Motor neuron (in vitro differentiated cells): ENCODE measurements at places on chromosomes 13 and 19.

DNA sequence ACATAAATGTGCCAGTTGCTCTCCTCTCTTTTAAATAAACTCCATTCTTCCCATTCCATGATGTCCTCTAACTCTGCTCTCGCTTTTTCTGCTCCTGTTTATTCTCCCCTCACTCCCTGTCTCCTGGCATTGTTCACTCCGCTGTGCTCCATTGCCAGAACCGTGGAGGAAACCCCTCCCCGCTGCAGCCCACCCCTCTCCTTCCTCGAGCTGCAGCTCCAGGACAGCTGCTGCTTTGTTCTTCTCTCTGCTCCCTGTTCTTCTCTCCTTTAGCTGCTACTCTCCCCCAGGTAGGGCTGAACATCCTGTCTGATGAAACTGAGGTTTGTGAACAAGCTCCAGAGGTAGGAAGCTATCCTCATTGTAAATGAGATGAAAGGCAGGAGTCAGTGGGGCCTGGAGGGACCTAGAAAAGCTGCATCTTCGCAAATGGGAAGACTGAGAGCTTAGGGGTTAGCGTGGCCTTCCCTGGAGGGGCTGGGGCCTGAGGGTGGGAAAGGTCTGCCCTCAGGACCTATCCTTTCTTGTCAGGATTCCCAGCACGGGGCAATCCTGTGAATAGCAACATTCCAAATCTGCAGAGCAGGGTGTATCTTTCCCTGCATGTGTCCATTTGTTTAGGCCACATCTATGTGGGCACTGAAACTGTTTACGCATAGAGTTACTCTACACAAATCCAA, 243.7 kb downstream of the DNAJC15 start:
- ATAC-seq, result no peak

GRCh38 chr19:5801796-5802619, 2.9 kb upstream of the NRTN start:
- ATAC-seq, result peak; percentile 44

- ATAC-seq, result no peak
Measured at GRCh38 chr13:69077267-69077666, 1030.4 kb upstream of the ATXN8OS start.

GRCh38 chr19:11882606-11883005, 5.0 kb upstream of the ZNF69 start:
- ATAC-seq, result no peak

DNA sequence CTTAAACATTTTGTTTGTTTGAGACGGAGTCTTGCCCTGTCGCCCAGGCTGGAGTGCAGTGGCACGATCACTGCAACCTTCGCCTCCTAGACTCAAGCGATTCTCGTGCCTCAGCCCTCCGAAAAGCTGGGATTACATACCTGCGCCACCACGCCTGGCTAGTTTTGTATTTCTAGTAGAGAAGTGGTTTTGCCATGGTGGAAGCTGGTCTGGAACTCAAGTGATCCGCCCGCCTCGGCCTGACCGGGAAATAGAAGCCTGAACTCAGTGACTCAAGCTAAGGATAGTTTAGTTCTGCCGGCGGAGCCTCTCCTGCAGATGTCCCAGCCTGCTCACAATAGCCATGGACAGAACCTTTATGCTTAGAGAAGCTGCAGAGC, 53.0 kb upstream of the ZNF254 start:
- ATAC-seq, result peak; percentile 9

DNA sequence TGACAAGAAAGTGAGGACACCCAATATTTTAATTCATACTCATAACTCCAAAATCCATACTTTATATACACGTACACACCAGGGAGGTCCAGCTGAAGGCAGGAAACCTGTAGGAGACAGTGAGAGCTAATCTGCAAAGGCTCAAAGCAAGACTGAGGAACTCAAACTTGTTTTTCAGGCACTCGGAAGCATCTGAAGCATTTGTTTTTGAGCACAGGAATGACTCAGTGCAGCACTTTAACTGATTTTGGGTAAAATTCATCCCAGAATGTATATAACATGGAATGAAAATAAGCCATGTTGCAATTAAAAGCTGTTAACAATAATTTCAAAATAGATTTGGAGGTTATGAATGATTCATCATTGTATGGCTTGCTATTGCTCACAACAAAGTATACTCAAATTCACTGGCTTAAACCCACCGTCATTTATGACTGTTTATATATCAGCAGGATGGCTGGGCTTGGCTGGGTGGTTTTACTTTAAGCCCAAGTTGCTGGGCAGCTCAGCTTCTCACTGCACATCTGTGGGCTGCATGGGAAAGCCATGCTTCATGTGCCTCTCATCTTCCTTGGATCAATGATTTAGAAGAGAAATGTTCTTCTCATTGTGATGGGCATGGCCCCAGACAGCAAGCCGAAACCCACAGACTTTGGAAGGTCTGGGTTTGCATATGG, 177.0 kb downstream of the RFC3 start:
- ATAC-seq, result no peak

- no peak for ATAC-seq
Measured at GRCh38 chr19:19741184-19741583, 8.3 kb upstream of the ZNF14 start.

- no peak for ATAC-seq
Measured at GRCh38 chr13:42977219-42977659, 14.8 kb downstream of the EPSTI1 start.

DNA sequence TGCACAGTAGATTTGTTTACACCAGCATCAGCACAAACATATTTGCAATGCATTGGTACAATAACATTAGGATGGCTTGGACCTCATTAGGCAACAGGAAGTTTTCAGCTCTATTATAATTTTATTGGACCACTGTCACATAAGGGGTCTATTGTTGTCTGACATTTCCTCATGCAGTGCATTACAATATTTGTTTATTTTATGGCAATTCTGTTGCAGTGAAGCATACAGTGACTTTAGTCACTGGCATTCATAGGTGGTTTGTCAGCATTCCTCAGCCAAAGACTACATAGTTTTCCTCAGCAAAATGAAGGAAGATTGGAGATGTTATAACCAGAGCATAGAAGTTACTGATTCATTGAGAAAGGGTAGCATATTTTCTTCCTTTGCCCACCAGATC, 1732.9 kb downstream of the PCDH9 start:
- ATAC-seq, result no peak

DNA sequence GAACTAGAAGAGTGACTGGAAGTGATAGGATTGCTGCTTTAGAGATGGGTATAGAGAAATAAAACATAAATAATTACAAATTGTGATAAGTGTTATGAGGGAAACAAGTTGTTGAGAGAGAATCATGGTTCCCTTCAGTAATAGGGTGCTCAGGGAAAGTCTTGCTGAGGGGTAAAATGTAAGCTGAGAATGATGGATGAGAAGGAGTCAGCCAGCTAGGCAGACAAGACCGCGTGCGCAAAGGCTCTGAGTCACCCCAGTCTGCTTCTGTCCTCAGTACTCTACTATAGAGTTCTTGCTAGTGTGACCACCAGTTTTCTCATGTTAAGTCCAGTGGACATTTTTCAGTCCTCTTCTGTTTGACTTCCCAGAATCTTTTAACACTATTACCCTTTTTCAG, 39.5 kb downstream of the PCCA start:
- ATAC-seq, result peak; percentile 52

GRCh38 chr19:41373993-41374392, 2.3 kb upstream of the TMEM91 start:
- ATAC-seq, result peak; percentile 70

DNA sequence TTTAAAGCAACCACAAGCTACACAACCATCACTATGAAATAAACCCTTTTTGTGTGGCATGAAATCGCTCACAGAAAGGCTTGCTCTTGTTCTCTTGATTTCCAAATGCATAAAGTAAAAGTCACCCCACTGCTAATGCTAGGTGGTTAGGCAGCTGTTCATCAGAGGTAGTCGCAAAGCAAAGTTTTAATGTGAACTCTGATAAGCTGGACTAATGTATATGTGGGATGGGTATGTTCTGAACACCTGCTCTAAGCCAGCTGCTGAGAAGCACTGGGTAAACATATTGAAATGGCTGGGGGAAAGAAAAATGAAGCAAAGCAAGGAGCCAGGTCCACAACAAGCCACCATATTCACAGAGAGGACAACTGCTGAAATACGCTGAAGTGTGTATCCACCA, 142.3 kb downstream of the KLF12 start:
- no peak for ATAC-seq

DNA sequence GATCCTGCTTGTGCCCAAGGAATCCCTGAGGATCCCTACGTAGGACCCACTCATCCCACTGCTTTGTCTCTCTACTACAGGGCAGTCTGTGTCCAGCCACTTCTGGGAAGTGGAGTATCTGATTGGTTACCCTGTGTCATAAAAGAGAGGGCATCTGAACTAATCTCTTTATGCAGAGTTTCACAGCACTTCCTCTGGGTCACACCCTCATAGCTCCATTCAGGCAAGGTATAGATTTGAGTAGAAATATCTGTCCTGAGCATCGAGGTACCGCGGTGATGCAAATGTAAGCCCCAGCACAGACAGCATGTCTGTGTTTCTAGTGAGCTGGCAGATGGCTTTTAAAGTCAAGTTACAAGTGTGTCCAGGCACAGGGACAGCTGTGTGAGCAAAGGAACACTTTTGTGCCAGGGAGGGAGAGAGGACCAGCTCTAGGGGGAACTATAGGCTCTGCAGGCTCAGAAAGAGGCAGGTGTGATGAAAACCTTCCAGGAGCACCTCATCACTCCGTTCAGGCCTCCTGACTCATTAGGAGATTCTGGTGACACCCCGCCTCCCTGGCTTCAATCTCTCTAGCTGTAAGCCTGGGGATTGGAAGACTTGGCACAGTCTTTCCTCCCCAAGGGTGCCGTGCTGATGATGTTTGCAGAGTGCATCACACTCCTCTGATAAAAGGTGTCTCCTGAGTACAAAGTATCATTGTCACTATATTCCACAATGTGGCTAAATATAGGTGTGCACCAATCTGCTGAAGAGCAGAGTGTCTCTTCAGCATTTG, 84.3 kb upstream of the UBL3 start:
- ATAC-seq, result peak; percentile 24

GRCh38 chr13:25860862-25861261, 191.0 kb downstream of the SHISA2 start:
- peak; percentile 90 for ATAC-seq

DNA sequence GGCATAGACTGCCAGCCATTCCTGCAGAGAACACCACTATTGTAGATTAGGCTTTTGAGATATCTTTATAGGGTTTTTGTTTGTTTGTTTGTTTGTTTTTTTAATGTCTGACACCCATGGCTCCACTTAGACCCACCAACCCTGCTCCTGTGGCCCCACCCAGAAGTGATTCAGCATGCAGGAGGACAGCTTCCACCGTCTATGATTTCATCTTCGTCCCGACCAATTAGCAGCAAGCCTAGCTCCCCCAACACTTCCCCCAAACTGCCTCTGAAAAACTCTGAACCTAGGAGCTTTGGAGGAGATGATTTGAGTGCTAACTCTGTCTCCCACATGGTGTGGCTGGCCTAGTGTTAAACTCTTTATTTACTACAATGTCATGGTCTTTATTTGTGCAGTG, 108.3 kb upstream of the RXFP2 start:
- no peak for ATAC-seq

DNA sequence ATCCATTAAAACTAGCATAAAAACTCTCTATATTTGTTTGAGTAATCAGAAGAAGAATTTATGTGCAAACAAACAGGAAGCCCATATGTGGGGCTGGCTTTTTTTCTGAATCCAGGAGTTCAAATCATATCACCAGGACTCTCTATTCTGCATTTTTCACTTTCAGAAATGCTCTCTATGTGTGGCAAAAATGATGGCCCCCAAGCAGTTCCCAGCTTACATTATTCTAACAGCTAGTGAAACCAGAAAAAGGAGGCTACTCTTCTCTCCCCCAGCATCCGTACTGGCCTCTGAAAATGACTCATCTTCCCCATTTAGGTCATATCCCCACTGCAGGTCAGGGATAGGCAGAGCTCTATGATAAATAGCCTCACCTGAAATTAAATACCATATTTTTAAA, 20.4 kb downstream of the RBM26 start:
- ATAC-seq, result no peak

GRCh38 chr19:11422163-11423065, 3.3 kb upstream of the RGL3 start:
- peak; percentile 67 for ATAC-seq

GRCh38 chr19:12133069-12133468, 7.1 kb downstream of the ZNF20 start:
- no peak for ATAC-seq

GRCh38 chr13:82688400-82688994, 1193.8 kb downstream of the SLITRK1 start:
- ATAC-seq, result no peak

GRCh38 chr19:32819419-32820400, 49.9 kb downstream of the SLC7A9 start:
- ATAC-seq, result no peak

GRCh38 chr13:24068472-24068871, 92.0 kb upstream of the SPATA13 start:
- no peak for ATAC-seq

DNA sequence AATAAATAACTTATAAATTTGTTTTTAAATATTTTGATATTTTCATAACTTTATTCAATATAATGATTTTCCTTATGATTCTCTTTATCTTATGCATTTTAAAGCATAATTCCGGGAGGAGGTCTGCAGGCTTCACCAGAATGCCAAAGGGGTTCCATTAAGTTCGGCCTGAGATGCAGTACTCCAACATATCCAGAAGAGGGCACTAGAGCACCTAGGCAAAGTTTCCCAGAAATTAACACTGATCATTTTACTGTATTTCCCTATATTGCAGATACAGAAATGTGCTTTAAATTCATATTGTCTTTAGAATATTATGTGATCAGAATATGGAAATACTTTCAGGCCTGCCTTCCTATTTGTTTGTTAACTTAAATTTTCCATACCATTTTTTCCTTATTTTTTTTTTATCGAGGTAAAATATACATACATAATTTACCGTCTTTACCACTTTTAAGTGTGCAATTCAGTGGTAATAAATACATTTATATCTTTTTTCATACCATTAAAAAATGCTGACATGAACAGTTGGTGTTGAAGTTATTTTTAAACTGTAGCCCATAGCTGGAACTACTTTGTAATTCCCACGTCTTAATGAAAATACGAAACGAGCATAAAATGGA, 58.9 kb upstream of the TM9SF2 start:
- no peak for ATAC-seq

- ATAC-seq, result no peak
Measured at GRCh38 chr13:92390217-92390616, 836.4 kb upstream of the GPC6 start.

DNA sequence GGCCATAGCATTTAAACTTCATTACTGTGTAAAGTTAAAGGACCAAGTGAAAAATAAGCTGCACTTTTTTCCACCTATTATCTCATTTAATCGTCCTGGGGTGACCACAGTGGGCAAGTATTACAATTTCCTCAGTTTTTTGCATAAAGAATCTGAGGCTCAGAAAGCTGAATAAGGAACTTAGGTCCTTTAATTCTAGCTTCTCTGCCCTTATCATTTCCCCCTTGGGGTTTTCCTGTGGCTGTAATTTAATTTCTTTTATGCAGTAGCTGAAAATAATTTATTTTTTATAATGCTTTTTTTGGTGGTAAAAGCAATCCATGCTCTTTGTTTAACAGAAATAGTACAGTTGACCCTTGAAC, 59.8 kb upstream of the RCBTB2 start:
- no peak for ATAC-seq

GRCh38 chr19:42149447-42150202, 17.4 kb upstream of the POU2F2 start:
- no peak for ATAC-seq

- no peak for ATAC-seq
Measured at GRCh38 chr13:56528040-56528790, 612.5 kb upstream of the PRR20A start.
